Motor neuron (in vitro differentiated cells): ENCODE measurements at places on chromosomes 7 and 10. TPM values are rescaled to one million over a fixed set of nuclear protein-coding genes. Genes with fewer than 3 reads are reported as not detected.

DNA sequence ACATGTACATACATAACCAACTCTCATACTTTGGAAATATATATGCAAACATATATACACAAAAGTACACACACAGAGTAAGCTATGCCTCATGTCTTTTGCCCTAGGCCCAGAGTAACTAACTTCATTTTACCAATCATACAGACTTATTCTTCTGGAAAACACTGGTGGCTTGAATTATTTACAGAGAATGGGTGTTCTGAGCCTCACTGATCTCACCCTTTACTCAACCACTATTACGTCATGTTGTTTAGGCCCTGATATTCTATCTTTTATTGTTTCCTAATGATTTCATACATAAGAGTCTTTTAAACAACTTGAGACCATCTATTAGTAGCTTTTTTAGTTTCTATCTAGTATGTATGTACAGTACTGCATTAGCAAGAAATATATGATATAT lies 43.0 kb downstream of the ANK3 start:
- ATAC-seq = no peak

DNA sequence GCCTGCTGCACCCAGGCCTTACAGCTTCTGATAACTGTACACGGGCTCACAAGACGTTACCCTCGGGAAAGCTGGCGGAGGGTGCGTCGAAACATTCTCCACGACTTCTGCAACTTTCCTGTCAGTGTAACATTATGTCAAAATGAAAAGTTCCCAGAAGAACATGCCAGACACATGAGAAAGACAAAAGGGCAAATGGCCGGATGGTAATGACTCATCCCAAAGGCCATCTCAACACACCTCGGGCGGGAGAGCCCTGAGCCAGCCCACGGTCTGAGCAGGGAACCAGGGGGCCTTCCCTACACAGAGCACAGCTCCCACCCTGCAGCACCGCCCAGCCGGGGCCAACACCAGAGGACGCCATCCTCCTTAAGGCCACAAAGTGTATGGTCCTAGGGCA lies 118.7 kb downstream of the MAD1L1 start:
- ATAC-seq = no peak

GRCh38 chr10:129779126-129780111 lies 184.7 kb downstream of the EBF3 start:
- ATAC-seq = no peak

DNA sequence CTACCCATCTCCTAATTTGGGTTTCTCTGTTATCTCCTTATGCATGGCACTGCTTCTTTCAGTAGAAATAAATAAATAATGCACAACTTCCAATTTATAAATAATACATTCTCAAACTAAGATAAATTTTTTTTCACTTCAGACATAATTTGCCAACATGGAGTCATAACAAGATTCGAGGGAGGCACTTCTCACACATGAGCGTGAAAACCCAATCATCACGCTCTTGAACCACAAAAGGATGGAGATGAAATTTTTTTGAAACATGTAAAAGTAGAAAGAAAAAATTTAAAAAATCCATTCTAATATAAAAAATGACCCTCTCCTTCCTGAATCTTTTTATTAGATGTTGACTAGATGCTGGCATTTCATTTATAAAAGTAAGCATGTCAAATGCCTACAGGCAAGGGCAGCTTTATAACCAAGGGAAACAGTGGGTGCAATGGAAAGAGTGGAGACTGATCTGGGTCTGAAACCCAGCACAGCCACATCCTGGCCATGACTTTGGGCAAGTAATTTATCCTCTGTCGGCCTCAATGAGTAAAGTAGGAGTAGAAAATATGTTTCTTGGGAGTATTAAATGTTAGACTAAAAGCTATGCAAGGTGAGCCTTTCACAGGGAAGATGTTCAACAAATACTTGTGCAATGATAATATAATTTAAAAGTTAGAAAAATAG lies 185.0 kb downstream of the STK31 start:
- ATAC-seq = no peak

The SOSTDC1 gene
- 0.72 and 4.7 TPM in 2 replicates for total RNA-seq
